ENCODE measurements at places on chromosomes 16 and 17. TPM values are rescaled to one million over a fixed set of nuclear protein-coding genes. Genes with fewer than 3 reads are reported as not detected.
A peak's percentile ranks its signal among the peaks of the same experiment; 100 is the strongest.

DNA sequence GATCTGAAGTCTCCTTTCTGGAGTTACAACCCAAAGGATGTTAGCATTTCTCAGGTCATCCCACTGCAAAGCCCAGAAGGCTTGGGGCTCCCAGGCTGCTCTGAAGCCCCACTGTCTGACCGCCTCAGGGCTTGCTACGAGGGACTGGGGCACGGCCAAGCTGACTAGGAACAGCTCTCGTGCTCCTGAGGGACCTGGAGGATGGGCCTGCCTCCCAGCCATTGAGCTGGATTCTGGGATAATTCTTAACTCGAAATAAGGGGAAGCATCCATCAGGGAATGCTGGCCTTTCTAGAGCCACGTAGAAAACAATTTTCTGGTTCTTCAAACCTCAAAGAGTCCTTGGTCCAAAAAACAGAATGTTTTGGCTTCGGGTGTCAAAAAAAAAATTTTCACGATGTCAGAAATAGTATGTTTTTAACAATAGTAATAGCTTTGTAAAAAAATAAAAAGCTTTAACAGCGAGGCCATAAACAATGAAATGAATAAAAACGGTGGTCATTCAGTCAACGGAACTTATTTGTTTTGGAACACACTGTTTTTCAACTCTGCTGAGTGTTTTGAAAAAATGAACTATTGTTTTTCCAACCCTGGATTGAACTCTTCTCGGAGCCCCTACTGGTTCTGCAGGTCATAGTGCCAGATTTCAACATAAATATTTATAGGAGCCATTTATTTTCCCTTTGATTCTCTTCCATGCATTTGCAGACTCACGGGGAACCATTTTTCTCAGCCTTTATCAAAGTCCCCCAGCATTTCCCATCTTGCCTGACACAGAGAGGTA, 16.4 kb upstream of the HERPUD1 start:
- no peaks in the 10 kb centered on the region for H3K36me3 ChIP-seq
- no peak overlapping the region for H3K4me3 ChIP-seq
- no peak for DNase-seq
- peaks cover 16% of the 10 kb centered on the region for H3K4me1 ChIP-seq
- H3K27me3 ChIP-seq: no peaks in the 10 kb centered on the region

DNA sequence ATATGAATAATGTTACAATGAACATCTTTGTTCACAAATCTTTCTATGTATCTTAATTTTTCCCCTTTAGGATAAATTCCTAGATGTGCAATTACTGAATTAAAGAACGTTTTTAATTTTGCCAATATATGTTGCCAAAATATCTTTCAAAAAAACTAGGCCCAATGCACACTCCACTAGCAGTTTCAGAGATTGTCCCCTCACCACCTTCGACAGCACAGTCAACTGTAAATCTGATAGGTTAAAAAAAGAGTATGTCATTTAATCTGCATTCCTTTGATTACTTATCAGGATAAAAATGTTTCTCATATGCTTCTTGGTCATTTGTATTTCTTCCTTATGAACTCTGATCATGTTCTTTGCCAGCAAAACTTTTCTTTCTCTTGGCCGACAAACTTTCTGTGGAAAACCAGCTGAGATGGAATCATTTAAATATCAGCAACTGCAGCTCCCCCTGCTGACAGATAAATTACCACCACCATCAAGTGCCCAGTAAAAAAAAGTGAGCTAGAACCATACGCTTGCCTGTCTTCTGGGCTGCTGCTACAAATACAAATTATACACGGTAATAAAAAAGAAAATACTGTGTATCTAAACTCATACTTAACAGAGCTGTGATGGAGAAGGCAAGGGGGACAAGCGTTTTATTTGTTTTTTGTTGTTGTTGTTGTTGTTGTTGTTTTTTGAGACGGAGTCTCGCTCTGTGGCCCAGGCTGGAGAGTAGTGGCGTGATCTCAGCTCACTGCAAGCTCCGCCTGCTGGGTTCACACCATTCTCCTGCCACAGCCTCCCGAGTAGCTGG, 19.6 kb upstream of the KANSL1 start:
- H3K27ac ChIP-seq: no peak overlapping the region
- H3K4me3 ChIP-seq: no peak overlapping the region
- DNase-seq: peak; percentile 68
- no peaks in the 10 kb centered on the region for H3K36me3 ChIP-seq
- H3K27me3 ChIP-seq: no peaks in the 10 kb centered on the region

GRCh38 chr17:63474174-63474573, 2.7 kb upstream of the ACE start:
- H3K36me3 ChIP-seq: no peaks in the 10 kb centered on the region
- peaks cover 5% of the 10 kb centered on the region for H3K4me1 ChIP-seq
- H3K4me3 ChIP-seq: no peak overlapping the region
- H3K27ac ChIP-seq: no peak overlapping the region

DNA sequence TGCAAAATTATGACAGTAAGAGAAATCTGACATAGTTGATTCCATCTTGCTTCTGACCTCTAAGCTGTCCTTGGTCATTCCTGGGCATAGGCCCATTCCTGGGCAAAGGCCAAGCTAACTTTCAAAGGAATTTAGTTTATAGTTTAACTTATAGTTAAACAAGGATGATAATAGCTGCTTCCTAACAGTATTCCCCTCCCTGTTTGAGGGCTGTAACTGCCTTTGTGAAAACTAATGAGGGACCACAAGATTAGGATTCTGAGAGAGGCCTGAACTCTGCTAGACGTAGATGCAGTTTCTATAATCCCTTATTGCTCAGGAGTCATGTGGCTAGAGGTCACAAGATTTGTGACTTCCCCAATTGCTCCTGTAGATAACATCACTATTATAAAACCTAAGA, 80.2 kb upstream of the ASIC2 start:
- DNase-seq: no peak
- H3K4me3 ChIP-seq: no peak overlapping the region
- no peaks in the 10 kb centered on the region for H3K27me3 ChIP-seq
- H3K36me3 ChIP-seq: no peaks in the 10 kb centered on the region

DNA sequence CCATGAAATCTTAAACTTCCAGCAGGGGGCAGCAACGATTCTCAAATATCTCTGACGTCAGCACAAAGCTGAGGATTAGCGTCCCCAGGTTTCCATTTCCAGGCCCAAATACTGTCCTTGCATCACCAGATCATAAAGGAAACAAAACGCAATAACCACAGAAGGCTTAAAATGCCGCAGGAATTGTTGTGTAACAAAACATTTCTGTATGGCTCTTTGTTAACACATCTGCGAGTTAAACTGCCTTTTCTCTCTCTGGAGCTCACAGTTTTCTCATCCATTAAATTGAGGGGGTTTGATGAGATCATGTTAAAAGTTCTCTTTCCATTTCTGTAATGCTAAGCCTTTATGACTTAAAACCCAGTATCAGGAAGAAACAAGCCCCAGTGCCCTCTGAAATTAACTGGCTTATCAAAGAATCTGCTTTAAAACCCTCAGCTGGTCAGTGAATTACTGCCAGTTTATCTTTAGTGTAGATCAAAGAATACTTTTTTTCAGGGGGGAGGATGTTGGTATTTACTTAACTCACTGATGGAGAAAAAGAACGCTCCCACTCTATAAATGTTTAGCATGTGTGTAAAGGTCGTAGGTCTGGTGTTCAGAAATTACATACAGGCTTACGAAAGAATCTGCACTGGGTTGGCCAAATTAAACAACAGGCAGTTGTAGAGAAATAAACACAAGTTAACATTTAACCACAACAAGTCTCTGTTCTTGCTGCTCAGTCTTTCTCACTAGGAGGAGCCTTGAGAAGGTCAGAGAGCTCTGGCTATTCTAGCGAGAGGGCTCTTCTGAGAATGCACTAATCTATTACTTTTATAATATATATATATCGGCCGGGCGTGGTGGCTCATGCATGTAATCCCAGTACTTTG, 10.6 kb upstream of the TERF2 start:
- peak overlapping the region; percentile 64 for H3K27ac ChIP-seq
- H3K4me1 ChIP-seq: peaks cover 19% of the 10 kb centered on the region
- DNase-seq: peak; percentile 74
- no peaks in the 10 kb centered on the region for H3K27me3 ChIP-seq

The ATP1B2 gene
- total RNA-seq: 1.7 TPM

The TMEM220 gene
- 13.4 TPM for total RNA-seq

The C16orf96 gene
- total RNA-seq: 0.44 TPM

DNA sequence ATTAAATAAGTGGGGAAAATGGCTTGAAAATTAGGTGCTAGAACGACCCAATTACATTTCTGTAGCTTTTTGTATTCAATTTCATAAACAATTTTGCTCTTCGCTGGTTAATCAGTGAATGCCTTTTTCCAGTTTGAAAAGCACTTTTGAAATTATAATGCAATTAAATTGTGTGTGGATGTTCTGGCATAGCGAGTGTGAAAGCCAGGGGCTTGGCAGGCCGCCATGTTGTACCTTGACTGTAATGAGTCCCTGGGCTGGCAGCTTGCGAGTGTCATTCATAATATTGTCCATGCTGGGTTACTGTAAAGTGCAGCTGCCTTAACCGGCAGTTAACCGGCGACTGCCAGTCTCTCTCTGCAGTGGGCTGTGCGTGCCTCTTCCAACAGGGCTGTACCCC, 177.8 kb downstream of the CCDC182 start:
- no peak overlapping the region for H3K4me3 ChIP-seq
- no peak overlapping the region for H3K27ac ChIP-seq
- DNase-seq: no peak

DNA sequence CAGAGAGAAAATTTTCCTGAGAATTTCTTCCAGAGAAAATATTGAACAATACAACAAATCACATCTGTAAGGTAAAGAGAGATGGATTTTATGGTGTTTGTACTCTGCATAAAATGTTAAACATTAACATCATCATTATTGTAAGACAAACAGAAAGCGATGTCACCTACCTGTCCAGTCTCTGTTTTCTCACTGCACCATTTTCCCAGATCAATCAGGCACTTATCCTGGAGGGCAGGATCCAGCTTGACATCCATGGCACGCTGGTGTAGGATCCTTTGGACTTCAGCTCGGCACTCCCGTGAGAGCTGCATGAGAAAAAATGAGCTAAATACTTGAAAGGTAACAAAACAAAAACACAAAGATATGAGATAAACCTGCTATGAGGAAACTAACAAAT, 55.9 kb upstream of the CLEC18B start:
- no peak overlapping the region for H3K4me3 ChIP-seq
- H3K27ac ChIP-seq: no peak overlapping the region
- H3K27me3 ChIP-seq: no peaks in the 10 kb centered on the region
- H3K4me1 ChIP-seq: peaks cover 16% of the 10 kb centered on the region
- no peak for DNase-seq
- peaks cover 21% of the 10 kb centered on the region for H3K36me3 ChIP-seq

- H3K4me1 ChIP-seq: no peaks in the 10 kb centered on the region
- DNase-seq: no peak
- H3K27ac ChIP-seq: no peak overlapping the region
- no peaks in the 10 kb centered on the region for H3K36me3 ChIP-seq
- no peaks in the 10 kb centered on the region for H3K27me3 ChIP-seq
- no peak overlapping the region for H3K4me3 ChIP-seq
Measured at GRCh38 chr17:15210247-15210646, 54.9 kb downstream of the PMP22 start.

DNA sequence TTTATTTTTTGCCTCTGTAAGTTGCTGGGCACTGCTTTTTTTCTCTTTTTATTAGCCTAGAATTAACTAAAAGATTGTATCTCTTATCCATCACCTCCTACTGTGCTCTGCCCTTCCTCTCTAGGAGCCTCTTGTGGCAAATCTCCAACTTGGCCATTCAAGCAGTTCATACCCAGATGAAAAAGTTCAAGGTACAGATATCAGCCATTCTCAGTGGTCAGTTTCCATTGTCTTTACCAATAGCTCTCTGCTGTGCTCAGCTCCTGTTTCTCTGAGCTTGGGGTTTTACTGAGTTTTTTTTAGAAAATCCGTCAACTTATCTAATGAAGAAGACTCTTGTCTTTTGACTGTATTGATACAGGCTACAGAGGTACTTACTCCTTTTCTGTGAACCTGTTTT, 15.6 kb downstream of the MOSMO start:
- no peak overlapping the region for H3K4me3 ChIP-seq
- no peak for DNase-seq
- H3K27ac ChIP-seq: no peak overlapping the region
- no peaks in the 10 kb centered on the region for H3K36me3 ChIP-seq
- peaks cover 8% of the 10 kb centered on the region for H3K4me1 ChIP-seq

DNA sequence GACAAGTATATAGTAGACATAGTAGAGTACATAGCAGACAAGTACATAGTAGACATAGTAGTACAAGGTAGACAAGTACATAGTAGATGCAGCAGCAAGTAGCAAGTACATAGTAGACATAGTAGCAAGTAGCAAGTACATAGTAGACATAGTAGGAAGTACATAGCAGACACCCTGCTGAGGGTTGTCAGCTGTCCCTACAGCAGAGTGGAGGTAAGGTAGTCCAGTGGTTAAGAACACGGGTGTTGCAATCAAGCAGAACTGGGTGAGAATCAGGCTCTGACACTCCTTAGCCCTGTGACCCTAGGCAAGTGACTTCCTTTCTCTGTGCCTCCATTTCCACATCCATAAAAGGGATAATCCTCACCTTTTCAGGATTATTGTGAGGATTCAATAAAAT, 94.7 kb downstream of the NOG start:
- H3K27ac ChIP-seq: no peak overlapping the region
- no peaks in the 10 kb centered on the region for H3K4me1 ChIP-seq
- DNase-seq: no peak
- H3K27me3 ChIP-seq: no peaks in the 10 kb centered on the region

The ASB16 gene
- 1.4 TPM for total RNA-seq

- H3K4me1 ChIP-seq: no peaks in the 10 kb centered on the region
- no peak overlapping the region for H3K4me3 ChIP-seq
- H3K36me3 ChIP-seq: peaks cover 59% of the 10 kb centered on the region
- no peaks in the 10 kb centered on the region for H3K27me3 ChIP-seq
- no peak overlapping the region for H3K27ac ChIP-seq
- DNase-seq: no peak
Measured at GRCh38 chr16:22323959-22324786, 27.0 kb downstream of the POLR3E start.

- no peak overlapping the region for H3K27ac ChIP-seq
- no peaks in the 10 kb centered on the region for H3K4me1 ChIP-seq
- H3K27me3 ChIP-seq: no peaks in the 10 kb centered on the region
- peak; percentile 31 for DNase-seq
- H3K36me3 ChIP-seq: no peaks in the 10 kb centered on the region
Measured at GRCh38 chr16:16861546-16861945, 482.6 kb downstream of the NPIPA7 start.

- H3K27ac ChIP-seq: no peak overlapping the region
- no peaks in the 10 kb centered on the region for H3K27me3 ChIP-seq
- no peaks in the 10 kb centered on the region for H3K36me3 ChIP-seq
- H3K4me1 ChIP-seq: no peaks in the 10 kb centered on the region
- no peak overlapping the region for H3K4me3 ChIP-seq
Measured at GRCh38 chr16:71264299-71264698, 24.9 kb downstream of the CMTR2 start.

The MRPS34 gene
- 97.6 TPM for total RNA-seq

DNA sequence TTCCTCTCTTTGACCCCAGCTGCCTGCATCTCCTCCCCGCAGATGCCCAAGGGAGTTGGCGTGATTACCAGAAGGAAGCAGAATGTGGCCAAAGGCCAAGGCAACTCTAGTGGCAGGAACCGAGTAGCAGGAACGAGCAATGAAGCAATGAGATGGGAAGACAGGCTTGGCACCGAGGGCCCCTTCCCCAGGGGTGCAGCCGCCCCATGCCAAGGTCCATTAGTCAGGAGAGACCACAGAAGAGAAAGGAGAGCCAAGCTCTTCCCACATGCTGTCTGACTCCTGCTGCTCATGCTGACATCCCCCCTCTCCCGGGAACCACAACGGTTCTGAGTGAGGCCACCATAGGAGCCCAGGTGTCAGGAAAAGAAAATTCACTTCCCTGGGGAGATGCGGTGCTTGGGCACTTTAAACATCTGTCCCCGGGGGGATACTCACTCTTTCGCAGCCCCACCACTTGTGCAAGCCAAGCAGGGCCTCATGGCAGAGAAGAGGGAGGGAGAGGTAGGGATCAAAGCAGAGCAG, 67.4 kb downstream of the MYO18A start:
- peak overlapping the region; percentile 48 for H3K27ac ChIP-seq
- H3K27me3 ChIP-seq: no peaks in the 10 kb centered on the region
- H3K36me3 ChIP-seq: peaks cover 12% of the 10 kb centered on the region
- DNase-seq: peak; percentile 78
- H3K4me1 ChIP-seq: peaks cover 7% of the 10 kb centered on the region

The TMC8 gene
- total RNA-seq: 2.0 TPM

Data from thyroid gland (tissue), 4 donors.